CD4-positive, alpha-beta T cell treated with Interleukin-17A for 1 hour (primary cell): ENCODE measurements at places on chromosomes 13 and 19.

DNA sequence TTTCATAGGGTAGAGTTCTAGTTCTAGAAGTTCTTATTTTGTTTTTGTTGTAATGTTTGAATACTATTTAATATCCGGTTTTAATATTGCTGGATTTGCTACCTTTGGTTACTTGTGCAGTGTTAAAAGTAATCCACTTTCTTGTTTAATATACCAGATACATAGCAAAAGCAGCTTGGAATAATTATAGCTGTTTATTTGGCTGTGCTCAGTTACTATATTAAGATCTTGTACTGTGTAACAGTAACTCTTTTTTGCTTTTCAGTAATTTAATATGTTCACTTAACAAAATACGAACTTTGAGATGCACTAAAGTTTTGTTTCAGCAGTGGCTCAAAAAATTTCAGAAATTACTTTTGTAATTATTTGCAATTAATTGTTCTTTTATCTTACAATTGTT is 50.9 kb downstream of the AKAP11 start:
- no peak for DNase-seq

DNA sequence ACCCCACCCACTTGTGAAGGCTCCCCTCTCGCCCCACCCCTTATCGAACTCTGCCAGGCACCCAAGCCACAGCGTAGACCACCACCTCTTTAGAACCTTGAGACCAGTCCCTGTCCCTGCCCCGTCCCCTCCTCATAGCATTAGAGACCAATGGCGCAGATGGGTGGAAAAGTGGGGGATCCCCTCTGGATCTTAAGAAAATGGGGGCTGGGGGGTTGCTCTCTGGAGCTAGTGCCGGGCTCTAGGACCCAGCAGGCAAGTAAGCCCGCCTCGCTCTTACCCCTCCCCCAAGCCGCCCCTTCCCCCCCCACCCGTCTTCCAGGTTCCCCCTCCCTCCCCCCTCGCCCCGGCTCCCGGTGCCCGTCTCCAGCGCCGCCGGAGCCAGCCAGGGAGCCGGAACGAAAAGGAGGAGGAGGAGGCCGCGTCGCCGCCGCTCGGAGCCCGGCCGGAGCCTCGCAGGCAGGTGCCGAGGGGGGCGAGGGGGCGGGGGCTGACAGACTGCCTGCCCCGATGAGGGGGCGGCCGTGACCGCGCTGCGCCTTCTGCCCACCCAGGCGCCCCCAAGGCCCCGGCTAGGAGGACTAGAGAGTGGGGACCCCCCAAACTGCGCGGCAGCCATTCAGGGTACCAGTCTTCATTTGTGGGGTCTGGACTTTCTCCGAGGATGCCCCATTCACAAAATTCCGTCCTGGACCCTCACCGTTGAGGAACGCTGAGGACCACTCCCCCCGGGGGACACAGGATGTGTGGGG is at the start of gene SPRED3:
SPRED3 (plus strand) TSS at position 349 of the 752 bp plus-strand sequence. CDS start 1,606 bp downstream, outside the sequence.
- DNase-seq: no peak

DNA sequence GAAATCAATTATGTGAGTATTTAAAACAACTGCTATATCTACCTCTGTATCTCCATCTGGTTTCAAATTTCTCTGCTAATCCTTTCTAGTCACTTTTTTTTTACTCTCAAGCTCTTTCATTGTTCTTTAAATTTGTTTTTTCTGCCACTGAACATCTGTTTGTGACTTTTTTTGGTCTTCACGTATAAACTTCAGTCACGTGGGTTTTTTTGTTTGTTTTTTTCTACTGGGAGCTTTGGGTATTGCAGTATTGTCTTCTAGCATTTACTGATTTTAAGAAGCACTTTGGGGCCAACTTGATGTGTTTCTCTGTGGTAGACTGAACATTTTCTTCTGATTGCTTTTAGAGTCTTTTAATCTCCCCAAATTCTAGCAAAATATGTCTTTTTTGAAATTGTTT is 262.6 kb upstream of the RXFP2 start:
- no peak for DNase-seq

- no peak for DNase-seq
These were observed 34.9 kb upstream of the MLNR start for GRCh38 chr13:49185264-49185663.

GRCh38 chr13:80083853-80084676 is 256.9 kb downstream of the SPRY2 start:
- DNase-seq: no peak

DNA sequence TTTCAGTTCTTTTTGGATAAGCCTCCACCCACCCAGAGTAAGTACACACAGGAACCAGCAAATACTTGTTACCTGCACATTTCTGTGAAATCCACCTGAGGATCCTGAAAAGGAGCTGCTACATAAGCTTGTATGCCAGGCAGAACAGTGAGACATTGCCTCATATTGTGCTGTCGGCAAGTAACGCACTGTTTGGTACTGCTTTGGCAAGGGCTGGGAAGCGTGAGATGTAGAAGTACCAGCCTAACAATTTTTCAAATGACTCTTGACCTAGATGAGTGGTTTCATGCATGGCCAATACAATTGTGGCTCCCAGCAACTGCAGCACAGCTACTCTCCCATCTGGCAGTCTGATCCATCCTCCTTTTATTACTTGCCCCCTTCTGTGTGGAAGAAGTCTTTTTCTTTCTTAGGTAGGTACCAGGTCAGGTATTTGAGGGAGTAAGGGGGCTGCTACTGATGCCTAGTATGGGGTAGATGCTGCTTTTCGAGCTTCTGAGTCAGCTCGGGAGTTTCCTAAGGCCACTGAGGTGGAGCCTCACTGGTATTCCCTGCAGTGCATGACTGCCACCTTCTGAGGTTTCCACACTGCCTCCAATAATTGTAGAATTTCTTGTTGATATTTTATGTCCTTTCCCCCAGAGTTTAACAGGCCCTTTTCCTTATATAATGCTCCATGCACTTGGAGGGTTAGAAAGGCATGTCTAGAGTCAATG is 52.2 kb downstream of the ZNF737 start:
- DNase-seq: peak; percentile 2

GRCh38 chr19:51693819-51694218 is 689 bp downstream of the SPACA6 start:
- no peak for DNase-seq

GRCh38 chr19:1992759-1993260 is 22.7 kb downstream of the BTBD2 start:
- DNase-seq: no peak

DNA sequence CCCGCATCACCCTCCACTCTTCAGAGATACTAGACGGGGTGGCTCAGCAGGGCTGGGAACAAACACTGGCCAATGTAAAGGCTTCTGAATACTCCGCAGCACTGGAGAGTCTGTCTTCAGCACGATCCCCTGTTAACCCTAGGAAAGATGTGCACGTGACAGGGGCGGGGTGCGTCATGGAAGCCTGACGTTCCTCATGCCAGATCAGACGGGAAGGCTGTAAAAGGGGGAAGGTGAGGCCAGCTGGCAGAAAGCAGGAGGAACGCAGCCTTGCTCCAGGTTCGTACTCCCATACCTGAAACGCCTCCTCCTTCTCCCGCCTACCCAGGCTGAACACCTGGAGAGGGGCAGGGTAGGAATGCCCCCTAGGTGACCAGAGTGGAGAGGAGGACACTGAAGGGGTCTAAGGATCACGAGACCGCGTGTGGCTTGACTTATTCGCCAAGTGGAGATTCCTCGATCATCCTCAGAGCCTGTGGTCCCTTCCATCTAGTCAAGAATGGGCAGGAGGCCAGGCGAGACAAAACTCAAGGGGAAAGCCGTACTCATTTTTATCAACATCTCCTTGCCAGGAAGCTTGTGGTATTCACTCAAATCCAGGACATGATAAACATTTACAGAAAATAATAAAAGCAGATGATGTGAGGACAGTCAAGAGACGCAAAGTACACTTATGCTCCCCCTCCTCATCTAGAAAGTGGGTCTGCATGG is 18.2 kb upstream of the FFAR2 start:
- no peak for DNase-seq

DNA sequence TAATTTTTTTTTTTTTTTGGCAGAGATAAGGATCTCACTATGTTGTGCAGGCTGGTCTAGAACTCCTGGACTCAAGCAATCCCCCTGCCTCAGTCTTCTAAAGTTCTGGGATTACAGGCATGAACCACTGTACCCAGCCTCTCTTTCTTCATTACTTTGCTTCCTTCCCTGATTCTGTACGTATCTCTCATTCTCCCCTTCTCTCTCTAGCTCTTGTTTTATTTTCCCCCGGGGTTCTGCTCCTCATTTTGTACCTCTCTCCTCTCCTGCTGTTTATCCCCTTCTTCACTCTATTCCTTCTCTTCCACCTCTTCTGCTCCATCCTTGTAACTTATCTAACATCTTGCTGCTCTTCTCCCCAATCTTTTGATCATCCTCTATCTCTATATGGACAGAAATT is 46.5 kb downstream of the ZNF611 start:
- DNase-seq: no peak

DNA sequence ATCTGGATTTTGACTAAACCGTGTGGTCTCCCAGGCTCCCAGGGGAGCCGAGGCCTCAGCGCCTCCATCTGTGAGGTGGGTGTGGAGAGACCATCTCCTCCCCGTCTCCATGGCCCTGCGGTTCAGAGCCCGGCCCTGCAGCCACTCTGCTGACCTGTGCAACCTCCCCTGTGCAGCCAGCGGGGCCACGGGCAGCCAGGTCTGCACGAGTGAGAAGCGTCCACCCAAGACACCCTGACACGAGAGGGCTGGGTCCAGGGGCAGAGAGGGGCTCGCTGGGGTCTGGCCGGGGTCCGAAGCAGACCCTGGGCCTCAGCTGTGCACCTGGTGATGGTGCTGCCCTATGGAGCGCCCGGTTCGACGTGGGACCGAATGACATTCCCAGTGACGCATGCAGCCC is 10.4 kb upstream of the CACTIN start:
- no peak for DNase-seq

GRCh38 chr13:37446503-37446902 is 152.1 kb downstream of the POSTN start:
- no peak for DNase-seq

GRCh38 chr13:97004096-97004876 is 10.0 kb upstream of the OXGR1 start:
- no peak for DNase-seq

- DNase-seq: peak; percentile 86
These were observed 5.4 kb downstream of the CCDC61 start for GRCh38 chr19:46000491-46001246.

GRCh38 chr19:50906217-50906616 is 5.0 kb downstream of the KLK4 start:
- DNase-seq: no peak

- DNase-seq: no peak
These were observed 15.9 kb upstream of the ZNF254 start for GRCh38 chr19:24071078-24071477.

DNA sequence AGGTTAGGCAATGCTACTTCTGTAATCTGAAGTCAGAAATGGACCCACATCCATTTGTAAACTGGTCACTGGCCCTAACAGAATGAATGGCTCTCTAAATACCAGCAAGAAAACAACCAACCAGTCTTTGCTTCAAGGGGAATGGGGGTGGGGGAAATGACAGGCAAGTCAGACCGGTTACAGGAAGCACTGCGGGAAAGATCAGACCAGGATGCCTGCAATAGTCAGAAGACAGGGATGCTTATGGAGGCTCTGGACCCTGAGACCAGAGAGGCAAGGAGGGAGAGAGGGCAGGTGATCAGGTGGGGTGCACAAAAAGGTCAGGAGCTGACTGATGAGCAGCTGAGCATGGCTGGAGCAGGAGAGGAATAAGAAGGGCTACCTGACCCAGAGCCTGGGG is 13.1 kb downstream of the MED26 start:
- no peak for DNase-seq

GRCh38 chr19:19043881-19044280 is 10.5 kb downstream of the ARMC6 start:
- no peak for DNase-seq
